ENCODE measurements at places on chromosomes 2 and 18. TPM values are rescaled to one million over a fixed set of nuclear protein-coding genes. Genes with fewer than 3 reads are reported as not detected.

DNA sequence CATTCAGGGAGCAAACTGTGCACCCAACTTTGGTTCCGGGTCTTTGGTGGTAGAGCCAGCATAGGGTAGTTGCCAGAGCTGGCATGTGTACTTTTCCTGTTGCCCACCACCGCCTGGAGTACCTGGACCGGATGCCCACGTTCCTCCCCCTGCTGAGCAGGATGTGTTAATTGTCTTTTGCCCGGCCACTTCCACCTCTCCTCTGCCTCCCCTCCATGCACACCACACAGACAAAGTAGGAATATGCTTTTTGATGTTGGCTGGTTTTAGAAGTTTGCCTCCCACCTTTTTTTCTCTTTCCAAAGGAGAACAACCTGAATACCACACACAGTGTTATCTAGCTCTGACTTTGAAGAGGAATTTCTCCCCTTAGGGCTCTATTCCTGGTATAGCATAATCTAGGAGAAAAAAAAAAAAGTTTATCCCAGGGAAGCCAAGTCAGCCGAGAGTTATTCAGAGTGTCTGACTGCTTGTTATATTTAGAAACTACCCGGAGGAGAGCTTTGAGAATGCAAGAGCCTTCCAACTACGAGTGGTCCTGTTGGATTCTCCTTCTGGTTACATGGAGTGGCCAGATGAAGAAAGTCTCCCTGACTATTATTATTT, 111.9 kb downstream of the SETBP1 start:
- DNase-seq, result peak; percentile 72

The HJURP gene
- 1.1 TPM for total RNA-seq

The GLI2 gene
- total RNA-seq, result 5.3 TPM

The NFATC1 gene
- total RNA-seq, result 3.0 TPM

GRCh38 chr2:219243291-219243761, 1.9 kb downstream of the GLB1L start:
- peak; percentile 34 for DNase-seq

The LCT gene
- not detected for total RNA-seq

The ADI1 gene
- 41.6 TPM for total RNA-seq

DNA sequence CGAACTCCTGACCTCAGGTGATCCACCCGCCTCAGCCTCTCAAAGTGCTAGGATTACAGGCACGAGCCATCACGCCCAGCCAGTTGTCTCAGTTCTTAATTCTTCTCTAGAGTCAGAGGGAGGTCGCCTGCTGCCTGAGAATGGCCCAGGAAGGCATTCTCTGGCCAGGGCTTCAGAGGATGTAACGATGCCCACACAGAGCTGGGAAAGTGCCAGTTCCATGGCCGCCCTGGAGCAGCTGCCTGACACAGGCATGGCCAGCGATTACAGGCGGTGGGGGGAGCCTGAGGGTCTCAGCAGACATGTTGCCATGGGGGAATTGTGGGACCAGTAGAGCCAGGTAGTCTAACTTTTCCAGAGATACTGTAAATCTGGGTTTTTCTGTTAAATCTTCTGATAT, 25.6 kb upstream of the DNMT3A start:
- no peak for DNase-seq

GRCh38 chr2:59791004-59791618, 762.3 kb downstream of the BCL11A start:
- no peak for DNase-seq

The SH2D6 gene
- total RNA-seq, result not detected

GRCh38 chr2:71706836-71707235, 253.5 kb downstream of the DYSF start:
- no peak for DNase-seq

GRCh38 chr2:182649316-182649715, 66.7 kb upstream of the DNAJC10 start:
- DNase-seq, result peak; percentile 50

DNA sequence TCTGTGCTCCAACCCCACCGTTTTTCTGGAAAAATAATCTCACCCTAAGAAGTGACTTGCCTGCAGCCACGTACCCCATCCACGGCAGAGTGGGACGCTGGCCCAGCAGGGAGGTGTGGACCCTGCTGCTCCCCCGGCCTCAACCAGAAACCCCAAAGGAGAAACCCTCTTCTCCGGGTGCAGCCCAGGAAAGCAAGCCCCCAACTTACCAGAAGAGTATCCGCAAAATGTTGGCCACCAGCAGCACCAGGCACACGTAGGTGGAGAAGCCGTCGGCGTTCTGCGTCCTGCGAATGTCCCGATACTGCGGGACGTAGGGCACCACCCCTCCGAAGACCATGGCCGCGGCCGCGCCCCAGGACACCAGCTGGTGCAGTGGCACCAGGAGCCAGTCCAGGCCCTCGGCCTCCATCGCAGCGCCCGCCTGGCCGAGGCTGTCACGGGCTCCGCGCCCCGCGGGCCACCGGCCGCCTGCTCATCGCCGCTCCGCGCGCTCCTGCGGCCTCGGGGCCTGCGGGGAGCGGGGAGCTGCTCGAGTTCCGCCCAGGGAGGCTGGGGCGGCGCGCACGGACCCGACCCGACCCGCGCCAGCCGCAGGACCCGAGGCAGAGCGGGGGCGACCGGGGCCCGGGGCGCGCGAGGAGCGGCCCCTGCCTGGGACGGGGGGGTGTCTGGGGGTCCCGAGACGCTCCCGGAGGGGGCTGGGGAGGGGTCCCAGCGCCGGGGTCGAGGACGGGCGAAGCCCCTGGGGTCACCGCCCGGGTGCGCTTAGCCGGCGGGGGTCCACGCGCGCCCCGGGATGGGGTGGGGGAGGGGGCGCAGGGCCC, 725 bp downstream of the SLC66A2 start:
- DNase-seq, result no peak

The STARD6 gene
- not detected for total RNA-seq

DNA sequence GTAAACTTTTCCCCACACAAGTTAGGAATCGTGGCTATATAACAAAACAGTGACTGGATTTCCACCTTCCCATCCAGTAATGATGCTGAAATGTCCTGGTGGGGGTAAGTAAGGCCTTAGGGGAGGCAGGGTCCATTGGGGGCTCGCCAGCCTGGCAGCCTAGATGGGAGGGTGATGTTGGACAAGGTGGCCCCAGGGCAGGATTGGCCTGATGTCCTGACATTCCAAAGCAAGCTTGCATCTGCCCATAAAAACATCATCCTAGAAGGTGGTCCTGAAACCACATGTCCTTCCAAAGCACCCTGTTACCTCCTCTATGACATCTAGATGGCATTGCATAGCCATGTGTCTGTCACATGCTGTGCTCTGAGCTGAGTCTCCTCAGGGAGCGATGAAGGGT, 54.1 kb upstream of the RAB6C start:
- no peak for DNase-seq

DNA sequence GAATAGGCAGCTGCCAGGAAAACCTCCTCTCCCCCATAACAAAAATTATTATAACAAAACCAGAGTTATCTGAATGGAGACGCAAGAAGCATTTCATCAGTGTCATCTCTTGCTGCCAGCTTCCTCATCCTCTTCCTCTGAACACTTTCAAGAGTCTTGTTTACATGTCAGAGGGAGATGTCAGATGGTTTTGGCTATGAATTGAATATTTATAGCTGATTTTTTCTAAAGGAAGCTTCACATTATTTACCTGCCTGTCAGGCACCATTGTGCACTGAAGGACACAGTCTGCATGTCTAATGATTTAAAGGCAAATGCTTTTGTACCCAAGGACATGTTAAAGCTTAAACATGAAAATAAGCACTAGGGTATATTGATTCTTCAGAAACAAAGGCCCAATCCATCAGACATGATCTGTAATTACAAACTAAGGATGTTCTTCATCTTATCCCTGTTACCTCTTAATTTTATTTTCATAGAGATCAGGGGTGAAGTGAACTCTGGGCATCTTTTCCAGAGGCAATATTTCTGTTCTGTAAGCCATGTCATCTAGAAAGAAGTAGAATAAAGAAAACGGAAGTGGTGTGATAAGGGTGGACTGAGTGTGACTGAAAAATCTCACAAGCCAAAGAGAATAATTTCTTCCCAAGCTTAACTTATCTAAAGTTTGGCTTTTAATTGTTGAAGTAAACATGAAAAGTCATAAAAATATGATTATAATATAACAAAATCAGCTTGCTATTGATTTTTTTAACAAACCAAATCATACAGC, 168.7 kb downstream of the ANKRD44 start:
- DNase-seq, result no peak

The EFR3B gene
- 1.1 TPM for total RNA-seq

DNA sequence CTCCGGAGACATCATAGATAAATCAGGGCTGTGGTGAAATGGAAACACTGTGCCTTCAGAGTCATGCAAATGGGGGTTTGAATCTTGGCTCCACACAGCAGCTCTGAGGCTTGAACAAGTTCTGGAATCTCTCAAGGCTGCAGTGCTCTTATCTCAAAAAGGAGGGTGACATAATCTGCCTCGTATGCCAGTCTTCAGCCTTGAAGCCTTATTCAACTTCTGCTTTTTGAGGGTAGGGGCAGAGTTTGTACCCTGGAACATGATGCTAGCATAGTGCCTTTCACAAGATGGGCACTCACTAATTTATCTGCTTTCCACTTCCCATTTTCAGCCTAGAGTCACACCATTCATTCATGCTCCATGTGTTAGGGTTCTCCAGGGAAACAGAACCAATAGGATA, 42.3 kb downstream of the GATA6 start:
- peak; percentile 79 for DNase-seq

- no peak for DNase-seq
These were observed 8.3 kb downstream of the RHOB start for GRCh38 chr2:20455076-20455587.

GRCh38 chr2:86251840-86252266, 52.6 kb downstream of the MRPL35 start:
- no peak for DNase-seq

The ZAP70 gene
- not detected for total RNA-seq

DNA sequence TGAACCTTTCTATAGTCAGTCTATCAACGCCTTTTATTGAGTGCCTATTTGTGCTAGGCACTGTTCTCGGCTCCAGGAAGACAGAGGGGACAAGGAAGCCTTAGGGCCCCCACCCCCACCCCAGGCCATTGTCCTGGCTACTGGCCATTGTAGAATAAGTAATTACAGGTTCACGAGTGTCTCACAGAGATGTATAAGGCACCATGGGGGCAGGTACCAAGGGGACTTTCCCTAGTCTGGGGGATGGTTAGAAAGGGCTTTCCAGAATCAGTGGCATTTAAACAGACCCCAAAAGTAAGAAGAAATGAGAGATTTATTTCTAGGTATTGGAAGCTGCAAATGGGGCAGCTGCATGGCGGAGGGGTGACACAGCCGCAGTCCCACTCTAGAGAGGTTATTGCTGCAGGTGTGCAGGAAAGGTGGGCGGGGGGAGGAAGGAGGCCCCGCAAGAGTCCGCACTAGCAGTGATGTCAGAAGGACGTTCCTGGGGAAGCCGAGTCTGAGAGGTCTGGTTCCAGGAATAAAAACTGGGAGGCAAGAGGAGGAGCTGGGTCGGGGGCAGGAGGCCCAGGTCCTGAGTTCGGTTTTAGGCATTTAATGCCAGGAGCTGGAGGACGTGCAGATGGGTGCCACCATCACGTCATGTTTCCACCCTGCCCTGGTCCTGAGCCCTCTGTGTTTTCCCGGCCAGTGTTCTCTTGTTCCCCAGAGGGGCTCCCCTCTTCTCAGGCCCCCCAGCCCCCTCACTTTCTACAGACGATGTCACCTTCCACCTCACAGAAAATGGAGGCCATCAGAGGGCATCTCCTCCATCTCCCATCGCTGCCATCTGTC, 30.5 kb downstream of the FOSL2 start:
- no peak for DNase-seq

The SGPP2 gene
- not detected for total RNA-seq

DNA sequence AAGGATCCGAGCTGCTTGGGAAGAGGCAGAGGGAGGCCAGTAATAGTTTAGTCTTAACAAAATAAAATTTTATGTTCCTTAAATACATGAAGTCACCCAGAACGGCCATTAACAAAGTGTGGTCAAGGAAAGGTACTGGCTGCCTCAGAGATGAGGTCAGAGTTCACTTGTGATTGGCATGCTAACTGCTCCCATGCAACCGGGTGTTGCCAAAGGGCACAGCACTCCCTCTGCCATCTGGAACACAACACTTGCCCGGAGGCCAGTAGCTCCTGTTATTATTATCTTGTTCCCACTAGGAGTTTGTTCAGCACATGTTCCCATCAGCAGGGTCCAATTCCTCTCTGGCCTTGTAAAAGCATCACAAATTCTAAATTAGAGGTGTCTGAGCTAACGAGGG, 207.0 kb downstream of the CYP26B1 start:
- DNase-seq, result no peak

- peak; percentile 77 for DNase-seq
These were observed 109.8 kb downstream of the PARD3B start for GRCh38 chr2:204655101-204655500.

GRCh38 chr18:42850174-42851083, 265.1 kb downstream of the RIT2 start:
- DNase-seq, result no peak

The FBXO36 gene
- 1.6 TPM for total RNA-seq

The CIDEA gene
- not detected for total RNA-seq

DNA sequence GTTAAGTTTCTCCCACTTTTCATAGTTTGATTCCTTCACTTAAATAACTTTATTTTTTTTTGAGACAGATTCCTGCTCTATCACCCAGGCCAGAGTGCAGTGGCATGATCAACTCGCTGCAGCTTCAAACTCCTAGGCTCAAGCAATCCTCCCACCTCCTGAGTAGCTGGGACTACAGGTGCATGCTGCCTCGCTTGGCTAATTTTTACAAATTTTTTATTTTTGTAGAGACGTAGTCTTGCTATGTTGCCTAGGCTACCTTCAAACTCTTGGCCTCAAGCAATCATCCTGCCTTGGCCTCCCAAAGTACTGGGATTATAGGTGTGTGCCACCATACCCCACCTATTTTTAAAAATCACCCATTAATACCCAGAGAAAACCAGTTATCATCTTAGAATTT, 14.2 kb upstream of the WIPF1 start:
- no peak for DNase-seq

GRCh38 chr2:215612786-215613185, 176.9 kb upstream of the FN1 start:
- DNase-seq, result peak; percentile 79

DNA sequence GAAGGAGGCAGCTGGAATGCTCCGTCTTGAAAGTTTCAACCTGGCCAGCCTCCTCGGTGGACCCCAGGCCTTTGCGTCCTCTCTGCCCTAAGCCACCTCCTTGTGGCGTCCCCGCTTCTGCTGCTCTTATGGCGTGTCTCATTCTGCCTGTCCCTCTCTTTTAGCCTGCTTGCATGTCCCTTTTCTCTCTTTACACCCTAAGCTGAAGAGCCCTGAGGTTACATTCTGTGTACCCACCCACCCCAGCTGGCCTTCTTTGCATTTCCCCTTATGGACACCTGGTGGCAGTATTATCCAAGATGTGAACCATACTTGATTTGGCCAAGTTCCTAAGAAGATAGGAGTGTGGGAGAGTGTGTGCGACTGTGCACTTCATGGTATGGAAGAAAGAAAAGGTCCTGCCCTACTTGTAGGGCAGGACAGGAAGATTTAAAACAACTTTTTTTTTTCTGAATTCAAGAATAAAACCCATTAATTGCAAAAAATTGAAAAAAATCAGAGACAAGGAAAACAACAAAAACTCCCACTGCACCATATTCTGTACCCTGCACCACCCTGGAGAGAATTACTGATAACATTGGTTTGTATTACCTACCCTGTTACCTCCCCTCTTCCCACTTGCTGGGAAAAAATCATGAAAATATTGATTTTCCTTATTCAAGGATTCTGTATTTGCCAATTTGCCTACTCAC, 77.4 kb downstream of the DYSF start:
- peak; percentile 54 for DNase-seq

GRCh38 chr2:175372704-175373701, 191.5 kb upstream of the ATP5MC3 start:
- peak; percentile 24 for DNase-seq
